ENCODE measurements at places on chromosomes 12 and 14. TPM values are rescaled to one million over a fixed set of nuclear protein-coding genes. Genes with fewer than 3 reads are reported as not detected.

Gene ISM2
- not detected for total RNA-seq

Gene EMP1
- 295 TPM for total RNA-seq

Gene SLC10A1
- not detected for total RNA-seq

- no peak for DNase-seq
Observed at GRCh38 chr14:34643361-34643760, 13.4 kb upstream of the SNX6 start.

- no peak for DNase-seq
Observed at GRCh38 chr12:59383079-59383822, 212.6 kb upstream of the SLC16A7 start.

- no peak for DNase-seq
Observed at GRCh38 chr12:63495974-63496373, 172.3 kb downstream of the DPY19L2 start.

- no peak for DNase-seq
Observed at GRCh38 chr12:76186131-76186906, 101.8 kb upstream of the NAP1L1 start.

DNA sequence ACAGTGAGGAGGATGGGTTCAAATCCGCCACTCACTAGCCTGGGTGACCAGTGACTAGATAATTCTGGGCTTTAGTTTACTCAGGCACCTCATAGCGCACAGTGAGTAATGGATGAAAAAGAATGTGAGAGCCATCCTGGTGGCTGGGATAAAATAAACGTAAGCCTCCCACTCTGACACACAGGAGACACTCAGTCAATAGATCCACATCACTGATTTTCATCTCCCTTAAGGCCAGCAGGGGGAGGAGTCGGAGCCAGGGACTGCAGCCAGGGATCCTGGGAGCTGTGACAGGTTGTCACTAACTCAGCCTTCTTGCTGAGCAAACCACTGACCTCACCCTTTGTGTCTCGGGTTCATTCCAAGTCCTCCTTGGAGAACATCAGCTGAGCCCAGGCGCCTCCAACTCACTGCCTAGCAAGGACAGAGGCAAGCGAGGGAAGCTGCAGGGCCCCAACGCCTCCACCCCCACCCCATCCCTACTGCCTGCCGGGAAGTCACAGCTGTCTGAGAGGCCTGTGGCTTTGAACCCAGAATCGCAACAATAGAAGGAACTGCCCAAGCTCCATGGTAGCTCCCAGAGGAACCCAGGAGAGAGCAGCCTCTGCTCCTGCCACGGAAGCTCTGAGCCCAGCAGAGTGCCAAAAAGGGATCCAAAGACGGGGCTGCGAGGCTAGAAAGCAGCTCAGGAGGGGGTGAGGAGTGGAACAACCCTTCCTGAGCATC is 30.7 kb downstream of the PXN start:
- DNase-seq = peak; percentile 87
